GM03348 (cell line): ENCODE measurements at places on chromosomes 12 and 14.

- DNase-seq = no peak
Measured at GRCh38 chr12:95718006-95718431, 72.5 kb downstream of the NTN4 start.

- DNase-seq = no peak
Measured at GRCh38 chr12:92879698-92880322, 49.3 kb downstream of the EEA1 start.

- DNase-seq = no peak
Measured at GRCh38 chr12:127143020-127143419, 1124.0 kb upstream of the TMEM132C start.

- no peak for DNase-seq
Measured at GRCh38 chr12:12819221-12819620, 6.1 kb downstream of the DDX47 start.

DNA sequence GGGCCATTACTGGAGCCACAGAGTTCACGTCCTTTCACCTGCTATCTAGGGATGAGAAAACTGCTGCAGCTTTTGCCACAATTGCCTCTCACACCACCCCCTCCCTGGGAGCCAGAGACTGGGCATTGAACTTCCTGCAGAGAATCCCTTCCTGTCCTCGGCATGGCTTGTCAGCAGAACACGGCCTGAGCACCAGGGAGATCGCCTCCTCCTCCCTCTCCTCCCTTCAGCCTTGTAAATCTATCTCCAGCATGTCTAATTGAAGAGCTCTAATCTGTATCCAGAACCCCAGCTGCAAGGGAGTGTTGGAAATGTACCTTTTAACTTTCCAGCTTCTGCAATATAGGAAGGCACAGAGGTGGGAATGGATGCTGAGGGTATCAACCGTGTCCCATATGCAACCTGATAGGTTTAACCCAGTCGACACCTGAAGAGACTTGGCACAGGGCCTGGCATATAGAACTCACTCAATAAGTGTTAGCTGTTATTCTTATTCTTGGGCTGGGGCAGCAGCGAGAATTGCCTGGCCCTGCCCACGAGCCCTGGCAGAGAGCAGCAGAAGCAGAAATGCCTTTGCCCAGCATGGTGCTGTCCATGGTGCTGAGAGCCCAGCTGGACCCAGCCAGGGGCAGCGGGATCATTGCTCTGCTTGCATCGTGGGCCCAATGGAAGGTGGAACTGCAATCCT lies 26.8 kb downstream of the TMEM63C start:
- DNase-seq = peak; percentile 90

GRCh38 chr14:79284621-79285020 lies 926.7 kb downstream of the DIO2 start:
- no peak for DNase-seq

DNA sequence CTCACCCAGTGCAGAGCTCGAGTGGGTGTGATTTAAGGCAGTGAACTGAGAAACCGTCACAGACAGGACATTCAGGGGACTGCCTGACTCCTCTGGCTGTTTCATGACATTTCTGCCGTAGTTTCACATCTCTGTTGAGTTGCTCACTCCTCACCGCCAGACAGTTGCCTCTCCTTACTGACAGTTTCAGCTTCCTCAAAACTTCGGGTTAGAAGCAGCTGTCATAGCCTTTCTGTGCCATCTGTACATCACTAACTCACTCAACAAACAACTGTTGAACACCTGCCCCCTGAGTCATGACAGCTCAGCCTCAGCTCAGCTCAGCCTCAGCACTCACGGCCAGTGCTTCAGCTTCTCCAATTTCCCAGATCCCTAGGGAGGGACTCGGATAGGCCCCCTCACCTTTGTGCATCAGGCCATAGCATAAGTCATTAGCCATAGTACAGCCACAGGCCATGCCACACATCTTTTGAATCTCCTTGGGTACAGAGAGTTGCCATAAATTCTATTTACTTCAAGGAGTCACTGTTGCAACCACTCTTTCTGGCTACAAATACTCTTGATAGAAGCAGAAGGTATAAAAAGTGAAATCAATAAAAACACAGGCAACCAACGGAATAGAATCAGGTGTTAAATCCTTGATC lies 6.2 kb upstream of the SLC15A4 start:
- no peak for DNase-seq

- peak; percentile 69 for DNase-seq
Measured at GRCh38 chr12:15700595-15700994, 88.6 kb downstream of the EPS8 start.

- DNase-seq = no peak
Measured at GRCh38 chr12:48482198-48482597, at the start of gene C12orf54. Gene C12orf54 (plus strand): TSS chr12:48482498. CDS start chr12:48483297, 799 bp downstream.
